Mucosa of gallbladder (tissue), 1 donor: ENCODE measurements at places on chromosomes 5 and 9. TPM values are rescaled to one million over a fixed set of nuclear protein-coding genes. Genes with fewer than 3 reads are reported as not detected.

NRARP gene
- 124 TPM for total RNA-seq

GFI1B gene
- total RNA-seq = 1.3 TPM

OR1J2 gene
- not detected for total RNA-seq

IL4 gene
- not detected for total RNA-seq

SNCAIP gene
- 2.4 TPM for total RNA-seq

RIOK2 gene
- total RNA-seq = 13.7 TPM

SPOCK1 gene
- total RNA-seq = 13.6 TPM

INSL4 gene
- total RNA-seq = not detected

DDX4 gene
- not detected for total RNA-seq

PDE6A gene
- total RNA-seq = not detected

PDCD1LG2 gene
- 0.95 TPM for total RNA-seq

LCN1 gene
- total RNA-seq = not detected

WDR5 gene
- 27.5 TPM for total RNA-seq
